ENCODE measurements at places on chromosomes 3 and 15. TPM values are rescaled to one million over a fixed set of nuclear protein-coding genes. Genes with fewer than 3 reads are reported as not detected.

GOLGA6L22 gene
- polyA plus RNA-seq, result not detected

NDUFB4 gene
- polyA plus RNA-seq, result 210 TPM

USP50 gene
- polyA plus RNA-seq, result not detected

CD80 gene
- not detected for polyA plus RNA-seq

CMSS1 gene
- 8.2 TPM for polyA plus RNA-seq

GOLGA6D gene
- not detected for polyA plus RNA-seq

SERPINI1 gene
- polyA plus RNA-seq, result 0.28 TPM

MESP2 gene
- polyA plus RNA-seq, result 0.21 TPM

Measured in endothelial cell of umbilical vein (primary cell).